ENCODE measurements at places on chromosomes 7 and 10.

- DNase-seq: no peak
Observed at GRCh38 chr7:142280263-142280662, 22.4 kb upstream of the PRSS58 start.

DNA sequence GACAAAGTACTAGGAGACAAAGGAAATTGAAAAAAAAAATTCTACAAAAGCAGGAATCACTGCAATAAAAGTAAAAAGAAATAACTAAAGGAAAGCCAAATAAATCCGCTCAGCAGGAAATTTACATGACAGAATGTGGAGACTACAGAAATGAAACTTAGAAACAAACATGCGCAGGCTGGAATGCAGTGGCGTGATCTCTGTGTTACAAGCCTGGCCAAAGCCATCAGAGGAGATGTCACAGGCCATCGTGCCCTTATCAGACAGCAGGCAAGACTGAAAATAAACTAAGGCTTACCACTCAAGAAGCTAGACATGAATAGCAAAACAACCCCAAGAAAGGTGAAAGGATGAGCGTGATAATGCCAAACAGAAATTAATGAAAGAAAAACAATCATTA lies 6.3 kb upstream of the CAMK2B start:
- no peak for DNase-seq

GRCh38 chr10:72082856-72083789 lies 5.2 kb downstream of the SPOCK2 start:
- no peak for DNase-seq

DNA sequence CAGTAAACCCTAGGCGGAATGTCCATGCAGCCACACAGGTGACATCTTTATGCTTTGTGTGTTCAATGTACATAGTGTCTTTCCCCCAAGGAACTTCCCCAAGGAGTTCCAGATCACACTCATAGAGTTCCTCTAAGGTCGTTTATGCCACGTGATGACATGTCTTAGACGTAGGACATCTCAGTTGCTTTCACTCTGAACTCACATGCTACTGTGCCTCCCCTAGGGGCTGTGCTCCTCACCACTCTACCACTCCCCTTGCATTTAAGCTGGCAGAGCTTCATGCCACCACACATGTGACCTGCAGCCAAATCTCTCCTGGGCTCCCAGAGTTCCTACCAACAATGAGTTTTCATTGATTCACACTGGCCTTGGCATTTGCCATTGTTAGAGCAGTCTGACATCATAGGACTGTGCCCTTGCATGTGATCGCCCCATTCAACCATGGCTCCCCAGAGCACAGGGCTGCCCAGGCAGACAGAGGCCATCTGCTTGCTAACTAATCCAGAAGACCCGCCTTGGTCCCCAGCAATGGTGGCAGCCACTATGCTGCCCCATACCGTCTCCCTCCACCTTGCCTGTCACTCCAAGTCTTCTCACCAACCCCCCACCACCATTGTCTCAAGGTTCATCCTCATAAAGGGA lies 95.3 kb upstream of the MACROH2A2 start:
- DNase-seq: no peak

DNA sequence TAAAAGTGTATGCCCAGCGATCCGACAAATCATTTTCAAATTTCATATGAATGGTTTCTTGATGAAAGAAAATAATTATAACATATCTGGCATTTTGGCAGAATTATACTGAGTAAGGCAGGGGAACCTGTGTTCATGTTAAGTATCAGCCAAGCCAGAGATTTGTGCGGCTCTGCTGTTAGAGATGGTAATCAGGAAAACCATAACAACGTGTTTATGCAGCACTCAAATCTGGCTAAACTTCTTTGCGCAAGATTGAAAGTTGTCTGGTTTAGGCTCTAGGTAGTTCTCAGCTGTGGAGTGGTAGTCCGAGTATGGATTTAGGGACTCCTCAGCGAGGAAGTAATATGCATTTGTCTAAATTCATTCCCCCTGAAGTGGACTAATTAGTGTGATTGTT lies 8.9 kb upstream of the CTBP2 start:
- no peak for DNase-seq

DNA sequence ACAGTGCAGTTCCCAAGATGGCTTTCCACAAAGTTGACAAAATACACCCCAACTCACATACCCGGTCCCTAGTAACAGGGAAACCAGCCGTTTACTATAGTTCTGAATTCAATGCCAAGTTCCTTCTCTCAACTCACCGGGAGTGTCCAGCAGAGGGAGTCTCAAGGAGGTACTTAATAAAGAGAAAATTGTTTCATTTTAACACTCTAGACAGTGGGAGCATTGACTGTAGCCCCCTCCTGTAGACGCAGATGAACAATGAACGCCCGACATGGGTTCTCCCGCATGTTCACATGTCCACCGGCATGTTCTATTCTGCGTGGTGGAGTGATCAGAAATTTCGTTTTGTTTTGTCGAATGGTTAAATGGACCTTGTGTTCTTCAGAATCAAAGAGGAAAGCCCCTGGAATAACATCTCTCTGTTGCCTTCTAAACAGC lies 1.9 kb downstream of the HIPK2 start:
- DNase-seq: peak; percentile 29

DNA sequence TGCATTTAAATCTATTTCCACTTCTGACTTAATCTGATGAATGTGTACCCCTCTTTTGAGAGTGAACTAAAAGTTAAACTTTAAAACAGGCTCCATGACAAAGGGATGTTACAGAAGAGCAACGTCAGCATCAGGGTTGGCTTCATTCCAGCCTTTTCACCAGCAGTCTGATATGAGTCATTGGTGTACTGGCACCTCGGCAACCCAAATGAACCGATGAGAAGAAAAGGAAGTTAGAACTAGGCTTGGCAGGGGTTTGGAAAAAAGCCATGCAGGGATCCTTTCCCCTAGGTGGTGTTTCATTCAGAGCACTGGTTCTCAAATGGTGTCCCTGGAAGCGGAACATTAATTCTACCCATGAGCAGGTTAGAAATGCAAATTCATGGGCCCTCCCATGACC lies 53.6 kb downstream of the SEC61G start:
- DNase-seq: no peak

DNA sequence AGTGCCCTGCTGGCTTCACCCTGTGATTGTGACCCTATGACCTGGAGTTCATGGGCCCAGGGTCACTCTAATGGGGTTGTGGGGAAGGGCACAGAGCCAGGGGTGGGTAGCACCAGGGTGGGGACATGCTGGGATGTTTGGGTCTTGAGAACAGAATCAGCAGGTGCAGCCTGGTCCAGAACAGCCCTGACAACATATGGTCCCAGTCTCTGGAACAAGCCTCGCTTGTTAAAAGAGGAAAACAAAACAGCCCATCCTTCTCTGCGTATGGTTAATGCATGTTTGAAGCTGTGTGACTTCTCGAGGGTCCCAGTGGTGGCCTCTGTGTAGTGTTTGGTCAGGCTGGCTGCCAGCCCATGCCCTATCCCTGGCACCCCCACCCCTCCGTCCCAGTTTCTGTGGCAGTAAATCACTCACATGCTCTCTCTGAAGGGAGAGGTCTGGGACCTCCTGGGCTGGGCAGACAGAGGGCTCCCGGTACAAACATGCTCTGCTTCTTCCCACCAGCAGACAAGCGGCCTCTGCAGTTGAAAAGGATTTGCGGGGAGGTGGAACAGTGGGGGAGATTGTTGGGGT lies 79.4 kb downstream of the FAM241B start:
- no peak for DNase-seq

DNA sequence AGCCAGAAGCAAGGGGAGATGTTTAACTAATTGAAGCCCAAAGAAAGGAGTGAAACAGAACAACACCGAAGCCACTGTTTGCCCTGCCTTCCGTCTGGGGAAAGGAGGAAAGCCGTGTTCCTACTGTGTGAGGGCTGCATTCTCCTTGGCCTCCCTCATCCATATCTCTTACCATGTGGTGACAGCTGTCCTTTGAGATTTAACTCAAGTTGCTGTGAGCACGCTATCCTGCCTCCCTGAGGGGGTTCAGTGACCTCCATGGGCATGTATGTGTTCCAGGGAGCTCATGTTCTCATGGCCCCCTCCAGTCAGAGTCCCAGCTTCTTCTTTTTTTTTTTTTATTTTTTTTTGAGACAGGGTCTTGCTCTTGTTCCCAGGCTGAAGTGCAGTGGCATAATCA lies 26.2 kb upstream of the CRHR2 start:
- DNase-seq: no peak

DNA sequence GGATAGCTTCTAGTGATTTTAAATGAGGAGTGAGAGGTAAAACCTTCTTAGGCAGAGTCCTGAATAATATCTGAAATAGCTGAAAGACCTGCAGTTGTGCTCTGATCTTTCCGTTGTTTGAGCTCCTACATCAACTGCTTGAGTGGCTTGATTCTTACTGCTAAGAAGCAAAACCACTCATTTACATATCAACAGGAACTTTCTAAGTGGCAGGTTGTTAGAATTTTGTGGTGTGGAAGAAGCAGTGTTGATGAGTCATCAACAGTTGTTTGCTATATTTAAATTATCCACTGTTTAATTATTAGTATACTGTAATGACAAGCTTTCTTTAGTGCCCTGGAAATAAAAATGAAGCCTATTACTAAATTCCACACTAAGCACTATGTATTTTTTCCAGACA lies 689.5 kb downstream of the DNAJB9 start:
- no peak for DNase-seq

DNA sequence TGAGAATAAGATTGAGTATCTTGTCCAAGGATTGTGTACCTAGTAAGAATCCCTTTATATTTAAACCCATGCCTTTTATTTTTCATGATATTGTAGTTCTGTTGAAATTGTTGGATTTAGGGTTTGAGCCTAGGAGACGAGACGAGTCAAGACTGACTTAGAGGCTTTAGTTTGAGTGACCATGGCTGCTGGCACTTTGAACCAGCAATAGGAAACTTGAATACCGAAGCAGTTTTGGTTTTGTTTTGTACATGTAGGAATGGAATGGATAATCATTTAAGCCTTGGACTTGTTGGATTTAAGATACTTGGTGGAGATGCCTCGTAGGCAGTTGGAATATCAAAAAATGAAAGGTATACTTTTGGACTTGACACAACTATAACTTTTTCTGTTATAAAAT lies 229.0 kb downstream of the BICC1 start:
- no peak for DNase-seq

GRCh38 chr10:88106366-88106765 lies 242.9 kb downstream of the PTEN start:
- DNase-seq: no peak

DNA sequence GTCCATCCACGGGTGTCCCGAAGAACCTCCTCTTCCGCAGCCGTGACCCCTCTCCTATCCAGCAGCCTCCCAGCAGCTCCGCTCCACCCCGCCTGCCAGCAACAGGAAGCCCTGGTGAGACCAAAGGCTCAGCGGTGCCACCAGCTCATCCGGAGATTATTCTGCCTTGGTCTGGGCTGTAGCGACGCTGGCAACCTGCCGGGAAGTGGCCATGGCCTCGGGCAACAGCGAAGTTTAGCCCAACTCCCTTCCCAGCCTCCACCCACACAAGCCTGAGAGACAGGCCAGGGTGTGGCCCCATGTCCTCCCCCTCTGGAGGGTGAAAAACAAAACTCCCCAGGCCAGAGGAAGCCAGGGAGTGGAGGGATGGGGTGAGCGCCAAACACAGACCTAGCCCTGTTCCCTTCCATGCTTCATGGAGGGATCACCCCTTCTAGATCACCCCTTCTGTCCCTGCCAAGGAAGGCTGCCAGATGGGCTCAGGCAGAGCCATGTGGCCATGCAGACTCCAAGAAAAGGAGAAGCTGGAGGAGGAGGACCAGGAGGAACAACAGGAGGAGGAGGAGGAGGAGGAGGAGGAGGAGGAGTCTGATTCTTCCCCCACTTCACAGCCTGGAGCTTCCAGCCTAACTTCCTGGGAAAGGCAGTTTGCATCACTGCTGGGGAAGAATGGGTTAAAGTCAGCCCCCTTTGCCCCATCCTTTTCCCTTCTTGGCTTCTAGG lies 918 bp downstream of the CALHM2 start:
- DNase-seq: peak; percentile 8

DNA sequence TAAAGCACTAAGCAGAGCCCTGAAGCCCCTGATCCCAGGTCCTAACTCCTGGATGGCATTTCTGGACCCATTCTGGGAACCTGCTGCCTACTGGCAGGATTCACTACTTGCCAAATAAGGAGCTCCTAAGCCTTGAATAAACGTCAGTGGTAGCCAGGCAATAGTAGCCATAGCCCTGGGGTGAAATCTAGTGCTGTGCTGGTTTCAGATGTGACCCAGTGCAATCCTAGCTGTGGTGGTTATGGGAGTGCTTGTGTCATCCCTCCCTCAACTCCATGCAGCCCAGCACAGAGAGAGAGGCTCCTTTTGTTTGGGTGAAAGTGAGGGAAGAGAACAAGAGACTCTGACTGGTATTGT lies 43.7 kb downstream of the PCLO start:
- no peak for DNase-seq

- DNase-seq: no peak
Observed at GRCh38 chr10:12949248-12949647, 52.3 kb downstream of the CCDC3 start.

GRCh38 chr7:143394777-143395176 lies 13.6 kb downstream of the ZYX start:
- no peak for DNase-seq

DNA sequence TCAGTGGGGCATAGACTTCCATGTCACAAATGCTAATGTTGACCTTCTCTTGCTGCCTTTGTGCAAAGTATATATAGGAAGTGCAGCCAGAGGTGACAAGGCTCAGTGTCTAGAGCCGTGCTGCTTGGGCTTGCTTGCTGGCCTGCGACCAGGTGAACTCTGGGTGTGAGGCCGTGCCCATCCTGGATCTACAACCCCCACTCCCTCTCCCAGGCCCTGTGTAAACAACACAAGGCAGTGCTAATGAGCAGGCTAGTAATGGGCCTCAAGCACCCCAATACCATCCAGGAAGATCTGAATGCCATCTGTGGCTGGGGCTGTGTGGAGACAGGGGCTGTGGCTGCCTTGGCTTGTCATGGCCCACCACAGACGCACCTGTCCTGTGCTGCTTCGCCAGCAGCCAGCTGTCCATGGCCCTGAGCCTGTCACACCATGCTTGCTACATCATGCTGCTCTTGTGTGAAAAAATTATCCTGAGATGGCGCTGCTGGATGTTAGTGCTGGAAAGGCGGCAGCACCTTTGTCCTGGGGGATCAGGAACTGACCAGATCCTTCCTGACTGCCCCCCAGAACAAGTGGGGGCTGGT lies 107.6 kb upstream of the ZNF92 start:
- DNase-seq: no peak

GRCh38 chr7:151415375-151416105 lies 5.7 kb upstream of the WDR86 start:
- DNase-seq: no peak

- DNase-seq: no peak
Observed at GRCh38 chr7:20089431-20089830, 127.8 kb downstream of the MACC1 start.

DNA sequence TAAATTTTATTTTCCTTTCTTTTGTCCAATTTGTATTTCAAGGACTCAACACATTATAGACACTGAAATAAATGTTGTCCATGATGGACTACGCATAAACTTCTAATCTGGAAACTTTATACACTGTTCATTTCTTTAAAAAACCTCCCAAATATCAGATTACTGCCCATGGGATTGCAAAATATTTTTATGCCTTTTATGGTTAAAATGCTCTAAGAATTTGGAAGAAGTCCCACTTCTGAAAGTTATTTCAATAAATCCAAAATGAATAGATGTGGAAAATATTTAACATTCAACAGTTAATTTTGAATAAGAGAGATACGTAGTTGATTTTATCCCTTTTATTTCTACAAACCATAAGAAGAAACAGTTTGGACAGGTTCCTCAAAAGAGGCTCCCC lies 46.1 kb downstream of the CABCOCO1 start:
- no peak for DNase-seq

Measured in activated naive CD4-positive, alpha-beta T cell (primary cell).